ENCODE measurements at places on chromosomes 2 and 18.

GRCh38 chr18:77879829-77880228 lies 630.2 kb downstream of the GALR1 start:
- no peak for DNase-seq

DNA sequence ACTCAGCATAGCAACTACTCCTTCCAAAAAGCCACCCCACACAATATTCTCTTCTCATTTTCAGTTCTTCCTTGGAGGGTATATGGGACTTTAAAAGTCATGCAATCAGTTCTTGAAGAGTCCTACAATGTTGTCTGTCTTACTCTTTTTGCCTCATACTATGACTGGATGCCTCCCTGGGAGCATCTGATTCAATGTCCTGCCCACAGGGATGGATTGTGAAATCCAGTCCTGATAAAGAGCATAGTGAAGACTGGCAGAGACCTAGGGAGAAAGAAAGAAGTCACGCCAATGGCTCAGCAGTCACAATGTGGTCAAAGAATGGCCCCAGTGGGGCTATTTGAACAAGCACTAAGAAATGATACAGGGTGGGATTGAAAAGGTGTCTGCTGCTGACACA lies 155.1 kb upstream of the SERPINE2 start:
- DNase-seq, result no peak

DNA sequence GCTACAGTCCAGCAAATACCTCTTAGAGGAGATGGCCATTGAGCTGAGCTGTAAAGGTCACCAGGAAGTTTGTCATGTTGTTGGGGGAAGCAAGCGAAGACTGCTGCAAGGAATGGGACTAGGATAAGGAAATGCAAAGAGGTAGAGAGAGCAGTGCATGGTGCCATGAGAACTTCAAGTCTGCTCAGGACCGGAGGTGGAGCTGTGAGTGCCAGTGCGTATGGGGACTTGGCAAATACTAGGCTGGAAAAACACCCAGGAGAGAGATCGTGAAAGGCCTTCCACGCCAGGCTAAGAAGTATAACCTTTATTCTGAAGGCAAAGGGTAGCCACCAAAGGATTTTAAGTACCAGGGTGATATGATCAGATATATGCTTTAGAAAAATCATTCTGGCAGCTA lies 71.3 kb downstream of the MEIS1 start:
- DNase-seq, result no peak

DNA sequence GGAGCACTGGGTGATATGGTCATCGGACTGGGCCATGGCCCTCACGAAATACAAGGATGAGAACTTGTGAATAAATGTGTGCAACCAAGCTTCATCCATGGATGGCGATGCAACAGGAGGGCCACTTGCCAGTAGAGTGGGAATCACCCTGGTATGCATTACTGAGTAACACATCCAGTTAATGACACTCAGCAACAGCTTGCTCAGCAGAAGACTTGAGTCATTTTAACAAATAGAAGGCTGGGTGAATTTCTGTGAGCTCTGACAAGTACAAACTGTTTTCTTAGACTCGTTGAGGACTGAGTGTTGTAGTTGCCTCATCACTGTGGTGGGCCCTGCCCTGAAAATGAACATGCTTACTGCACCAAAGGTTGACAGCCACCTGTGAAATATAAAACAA lies 221.6 kb downstream of the NCKAP5 start:
- DNase-seq, result no peak
